Activated CD4-positive, alpha-beta T cell treated with anti-CD3 and anti-CD28 coated beads, Interleukin-2, amount 10 ng/mL, durations not matched to agents 24 days and 14 days (primary cell): ENCODE measurements at places on chromosomes 11 and 22. TPM values are rescaled to one million over a fixed set of nuclear protein-coding genes. Genes with fewer than 3 reads are reported as not detected.

Gene KREMEN1
- total RNA-seq: not detected in 2 replicates

Gene OR5AL1
- total RNA-seq: not detected in 2 replicates

Gene SLC17A6
- not detected in 2 replicates for total RNA-seq

Gene CHRNA10
- 2.0 and 2.7 TPM in 2 replicates for total RNA-seq

Gene MEI1
- 14.2 and 15.7 TPM in 2 replicates for total RNA-seq

Gene OR56A1
- not detected in 2 replicates for total RNA-seq

Gene CNTF
- 3.4 and 3.9 TPM in 2 replicates for total RNA-seq

Gene SEZ6L
- not detected in 2 replicates for total RNA-seq

Gene BTG4
- total RNA-seq: not detected in 2 replicates

Gene APOBEC3H
- 5.8 and 7.6 TPM in 2 replicates for total RNA-seq

Gene OTUB1
- total RNA-seq: 105 and 115 TPM in 2 replicates

Gene LAMTOR1
- 78.6 and 81.4 TPM in 2 replicates for total RNA-seq

GRCh38 chr11:17602105-17603001 is 55.3 kb downstream of the OTOG start:
- peaks cover 8% of the 10 kb centered on the region for H3K4me1 ChIP-seq
- no peak overlapping the region for H3K27ac ChIP-seq
- DNase-seq: peak; percentile 48
- no peaks in the 10 kb centered on the region for H3K36me3 ChIP-seq

DNA sequence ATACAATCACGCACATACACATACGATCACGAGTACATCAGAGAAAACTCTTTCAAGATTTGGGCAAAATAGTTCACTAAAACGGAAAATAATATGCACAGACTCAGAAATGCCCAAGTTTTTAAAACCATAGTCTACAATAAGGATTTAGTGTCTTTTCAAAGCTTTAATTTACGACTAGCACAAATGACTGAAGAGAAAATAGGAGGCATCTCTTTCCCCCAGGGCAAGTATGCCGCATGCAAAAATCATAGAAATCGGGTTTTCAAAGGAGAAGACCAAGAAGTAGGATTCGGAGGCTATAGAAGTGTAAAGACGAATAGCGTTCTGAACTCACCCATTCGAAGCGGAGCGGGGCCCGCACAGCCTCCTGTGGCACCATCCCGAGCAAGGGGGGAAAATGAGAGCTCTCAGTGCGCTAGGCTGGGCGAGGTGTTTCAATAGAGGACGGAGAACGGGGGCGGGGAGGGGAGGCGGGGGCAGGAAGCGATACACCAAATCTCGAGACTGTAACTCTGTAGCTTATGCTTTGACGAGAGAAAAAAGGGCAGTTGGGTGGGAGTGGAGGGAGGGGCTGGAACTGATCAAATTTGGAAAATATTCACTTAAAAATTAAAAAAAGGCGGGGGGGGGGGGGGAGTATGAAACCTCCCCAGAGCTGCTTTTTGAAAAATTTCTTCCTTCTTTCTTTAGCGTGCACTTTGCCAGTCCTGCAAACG is 15.8 kb downstream of the BLID start:
- no peak for DNase-seq
- peak overlapping the region; percentile 10 for H3K4me3 ChIP-seq
- H3K36me3 ChIP-seq: peaks cover 2% of the 10 kb centered on the region

DNA sequence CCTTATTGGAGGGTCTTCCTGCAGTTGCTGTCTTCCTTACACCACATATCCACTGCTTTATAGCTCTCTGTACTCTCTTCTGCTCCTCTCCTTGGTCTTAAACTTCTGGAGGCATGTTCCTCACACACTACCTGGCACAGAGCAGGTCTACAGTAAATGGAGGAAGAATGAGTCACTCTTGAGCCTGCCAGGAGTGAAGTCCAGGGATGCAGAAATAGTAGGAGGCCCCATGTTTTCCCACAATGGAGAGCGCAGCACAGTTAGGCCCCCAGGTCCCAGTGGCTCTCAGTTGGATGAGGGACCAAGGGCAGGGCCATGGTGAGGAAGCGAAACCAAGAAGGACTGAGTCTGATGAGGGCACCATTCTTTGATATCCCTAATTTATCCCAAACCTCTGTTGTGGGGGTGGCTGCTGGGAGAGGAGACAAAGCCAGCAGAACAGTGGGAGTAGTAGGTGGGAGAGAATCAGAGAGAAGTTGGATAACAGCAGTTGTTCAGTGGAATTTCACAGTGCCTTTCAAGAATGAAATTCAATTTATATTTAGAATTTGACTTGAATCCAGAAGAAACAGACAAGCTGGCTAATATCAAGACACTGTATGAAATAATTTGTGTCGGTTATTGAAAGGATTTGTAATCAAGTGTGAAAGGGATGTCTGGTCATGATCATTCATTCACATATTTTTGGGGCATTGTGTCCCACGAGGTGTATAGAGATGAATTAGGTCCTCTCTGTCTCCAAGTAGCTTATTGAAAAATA is 187.8 kb downstream of the HIPK3 start:
- no peak overlapping the region for H3K4me3 ChIP-seq

- no peaks in the 10 kb centered on the region for H3K4me1 ChIP-seq
- H3K36me3 ChIP-seq: no peaks in the 10 kb centered on the region
- H3K27me3 ChIP-seq: peaks cover 15% of the 10 kb centered on the region
- H3K4me3 ChIP-seq: no peak overlapping the region
- peak; percentile 73 for DNase-seq
- no peak overlapping the region for H3K27ac ChIP-seq
Measured at GRCh38 chr11:114280696-114281095, 15.5 kb upstream of the NNMT start.

- H3K27ac ChIP-seq: peak overlapping the region; percentile 61
- peaks cover 39% of the 10 kb centered on the region for H3K36me3 ChIP-seq
- H3K4me3 ChIP-seq: peak overlapping the region; percentile 11
Measured at GRCh38 chr11:72817966-72818365, 3.8 kb downstream of the ATG16L2 start.

GRCh38 chr11:36357831-36358230 is 61.7 kb downstream of the PRR5L start:
- H3K4me1 ChIP-seq: peaks cover 68% of the 10 kb centered on the region
- no peaks in the 10 kb centered on the region for H3K36me3 ChIP-seq
- H3K4me3 ChIP-seq: no peak overlapping the region

- H3K36me3 ChIP-seq: peaks cover 35% of the 10 kb centered on the region
- H3K27ac ChIP-seq: no peak overlapping the region
- H3K27me3 ChIP-seq: no peaks in the 10 kb centered on the region
- H3K4me3 ChIP-seq: no peak overlapping the region
- no peak for DNase-seq
Measured at GRCh38 chr11:43908191-43908590, 27.6 kb downstream of the ALKBH3 start.

GRCh38 chr11:99893811-99894210 is 793.3 kb upstream of the ARHGAP42 start:
- no peaks in the 10 kb centered on the region for H3K27me3 ChIP-seq
- no peaks in the 10 kb centered on the region for H3K36me3 ChIP-seq
- no peak for DNase-seq
- H3K4me3 ChIP-seq: no peak overlapping the region
- no peaks in the 10 kb centered on the region for H3K4me1 ChIP-seq

GRCh38 chr11:25702417-25702816 is 629.5 kb upstream of the ANO3 start:
- H3K4me3 ChIP-seq: no peak overlapping the region
- no peak overlapping the region for H3K27ac ChIP-seq
- H3K27me3 ChIP-seq: no peaks in the 10 kb centered on the region
- no peak for DNase-seq

- peaks cover 5% of the 10 kb centered on the region for H3K4me1 ChIP-seq
- H3K27ac ChIP-seq: no peak overlapping the region
- no peaks in the 10 kb centered on the region for H3K27me3 ChIP-seq
- peaks cover 50% of the 10 kb centered on the region for H3K36me3 ChIP-seq
- H3K4me3 ChIP-seq: no peak overlapping the region
Measured at GRCh38 chr11:3747704-3748103, 49.6 kb downstream of the NUP98 start.

- H3K27me3 ChIP-seq: peaks cover 19% of the 10 kb centered on the region
- H3K36me3 ChIP-seq: no peaks in the 10 kb centered on the region
- no peaks in the 10 kb centered on the region for H3K4me1 ChIP-seq
- H3K4me3 ChIP-seq: no peak overlapping the region
- no peak for DNase-seq
Measured at GRCh38 chr11:113531575-113532451, 56.6 kb upstream of the DRD2 start.

DNA sequence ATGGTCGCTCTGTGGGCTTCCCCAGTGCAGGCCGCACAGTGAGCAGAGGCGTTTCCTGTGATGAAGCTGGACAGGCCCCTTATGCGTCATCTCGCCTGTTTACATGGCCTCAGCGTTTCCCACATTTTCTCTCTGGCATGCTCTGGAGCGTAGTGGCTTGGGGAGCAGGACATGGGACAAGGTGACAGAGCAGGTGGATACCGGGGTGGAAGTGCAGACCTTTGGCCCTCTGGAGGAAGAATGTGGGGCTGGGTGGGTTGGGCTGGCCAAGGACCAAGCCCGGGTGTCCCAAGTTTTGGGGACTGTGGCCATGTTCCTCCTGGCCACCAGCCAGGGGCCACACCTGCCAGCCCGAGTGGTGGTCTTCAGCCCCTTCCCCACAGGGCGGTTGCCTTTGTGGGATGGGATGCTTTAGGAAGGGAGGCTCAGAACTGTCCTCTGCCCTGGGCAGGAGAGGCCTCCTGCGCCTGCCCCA is 446.6 kb downstream of the TBC1D22A start:
- H3K4me1 ChIP-seq: no peaks in the 10 kb centered on the region
- DNase-seq: no peak
- no peak overlapping the region for H3K27ac ChIP-seq
- no peaks in the 10 kb centered on the region for H3K36me3 ChIP-seq
- H3K27me3 ChIP-seq: no peaks in the 10 kb centered on the region

- no peaks in the 10 kb centered on the region for H3K4me1 ChIP-seq
- H3K36me3 ChIP-seq: no peaks in the 10 kb centered on the region
- no peak within 1 kb of the TSS for H3K4me3 ChIP-seq
Measured at GRCh38 chr11:19201737-19202605, at the start of gene CSRP3. Gene CSRP3 (minus strand): TSS chr11:19201983. CDS start chr11:19192448, 9,535 bp downstream.

DNA sequence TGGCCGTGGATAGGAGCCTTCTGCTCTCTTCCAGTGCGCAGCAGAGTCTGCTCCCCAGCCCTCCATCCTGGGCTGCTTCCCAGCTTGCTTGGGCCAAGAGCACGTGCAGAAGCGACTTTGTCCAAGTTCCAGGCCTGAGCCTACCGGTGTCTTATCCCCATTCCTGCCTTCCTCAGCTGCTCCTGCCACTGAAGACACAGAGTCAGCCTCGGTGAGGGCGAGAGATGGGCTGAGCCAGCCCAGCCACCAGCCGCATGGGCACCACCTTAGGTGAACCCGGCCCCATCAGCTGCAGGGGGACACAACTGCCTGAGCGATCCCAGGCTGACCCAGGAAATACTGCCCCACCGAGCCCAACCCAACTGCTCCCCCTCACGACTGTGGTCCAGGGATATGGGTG is 847.8 kb downstream of the TBC1D22A start:
- no peak for DNase-seq
- no peak overlapping the region for H3K27ac ChIP-seq
- no peaks in the 10 kb centered on the region for H3K4me1 ChIP-seq
- H3K4me3 ChIP-seq: no peak overlapping the region

- no peak overlapping the region for H3K27ac ChIP-seq
- no peaks in the 10 kb centered on the region for H3K36me3 ChIP-seq
- peaks cover 3% of the 10 kb centered on the region for H3K4me1 ChIP-seq
- H3K27me3 ChIP-seq: peaks cover 6% of the 10 kb centered on the region
- no peak overlapping the region for H3K4me3 ChIP-seq
Measured at GRCh38 chr11:126440276-126440675, 84.8 kb downstream of the ST3GAL4 start.

DNA sequence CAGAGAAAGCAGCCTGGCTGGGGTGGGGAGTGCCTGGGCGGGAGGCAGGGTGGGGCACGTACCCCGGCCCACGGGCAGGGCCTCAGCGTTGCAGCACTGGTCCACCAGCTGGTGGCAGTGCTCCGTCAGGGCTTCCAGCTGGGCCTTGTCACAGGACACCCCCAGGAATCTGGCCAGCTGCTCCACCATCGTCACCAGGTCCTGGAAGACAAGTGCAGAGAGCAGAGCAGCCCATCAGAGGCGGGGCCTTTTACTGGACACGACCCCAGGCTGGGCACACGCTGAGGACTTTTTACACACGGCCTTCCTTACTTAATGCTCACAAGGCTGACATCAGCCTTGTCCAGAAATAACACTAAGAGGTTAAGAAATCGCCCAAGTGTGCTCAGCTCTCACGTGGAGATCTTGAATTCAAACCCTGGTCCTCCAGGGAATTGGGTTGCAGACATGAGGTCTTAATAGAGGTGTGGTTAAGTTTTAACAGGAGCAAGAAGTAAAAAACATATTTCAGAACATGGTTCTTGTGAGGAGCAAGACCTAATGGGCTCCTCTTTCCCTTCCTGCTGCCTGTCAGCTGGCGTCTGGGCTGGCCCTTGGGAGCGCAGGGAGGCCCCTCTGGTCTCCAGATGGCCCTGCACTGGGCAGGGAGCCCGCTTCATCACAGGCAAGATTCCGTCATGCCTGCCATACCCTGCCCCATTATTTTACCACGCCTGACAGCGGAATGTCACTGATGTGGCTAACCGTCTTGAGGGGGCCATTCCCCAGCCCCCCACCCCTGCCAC is 17.1 kb upstream of the EFCAB6 start:
- H3K27me3 ChIP-seq: no peaks in the 10 kb centered on the region
- no peak for DNase-seq
- no peak overlapping the region for H3K27ac ChIP-seq

DNA sequence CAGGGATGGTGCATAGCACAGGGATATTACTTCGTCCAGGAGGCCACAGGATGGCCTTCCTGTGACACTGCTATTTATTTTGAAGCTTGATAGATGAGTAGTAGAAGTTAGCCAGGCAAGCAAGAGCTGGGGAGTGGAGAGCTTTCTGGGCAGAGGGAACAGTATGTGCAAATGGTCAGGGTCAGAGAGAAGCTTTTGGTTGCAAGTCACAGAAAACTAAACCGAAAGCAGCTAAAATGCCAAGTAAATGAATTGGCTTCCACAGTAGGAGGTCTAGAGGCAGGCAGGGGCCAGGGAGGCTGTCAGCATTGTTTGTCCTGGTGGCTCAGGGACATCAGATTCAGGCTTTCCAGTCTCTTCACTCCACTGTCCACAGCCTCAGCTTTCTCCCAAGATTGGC is 247.5 kb downstream of the GRIK4 start:
- DNase-seq: no peak
- peaks cover 14% of the 10 kb centered on the region for H3K27me3 ChIP-seq
- no peaks in the 10 kb centered on the region for H3K4me1 ChIP-seq
- H3K27ac ChIP-seq: no peak overlapping the region
- H3K4me3 ChIP-seq: no peak overlapping the region
- H3K36me3 ChIP-seq: no peaks in the 10 kb centered on the region

DNA sequence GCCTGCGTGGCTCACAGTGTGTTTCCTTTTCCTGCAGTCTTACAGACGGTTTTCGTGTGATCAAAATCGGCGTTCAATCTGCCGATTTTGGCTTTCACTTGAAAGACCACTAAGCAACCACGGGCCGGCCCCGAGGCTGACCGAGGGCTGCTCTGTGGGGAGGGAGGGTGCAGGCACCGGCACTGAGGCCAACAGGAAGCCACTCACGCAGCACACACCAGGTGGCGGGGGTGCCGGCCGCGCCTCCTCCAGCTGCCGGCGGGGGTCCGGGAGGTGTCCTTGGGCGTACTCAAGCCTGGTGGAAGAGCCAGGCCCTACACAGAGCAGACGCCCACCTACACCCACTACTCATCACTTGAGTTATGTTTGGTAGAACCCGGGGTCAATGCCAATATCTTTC is 14.3 kb downstream of the TOLLIP start:
- no peaks in the 10 kb centered on the region for H3K27me3 ChIP-seq
- H3K4me3 ChIP-seq: no peak overlapping the region
- H3K27ac ChIP-seq: no peak overlapping the region
- DNase-seq: no peak
- H3K36me3 ChIP-seq: peaks cover 13% of the 10 kb centered on the region
- H3K4me1 ChIP-seq: no peaks in the 10 kb centered on the region
